Activated CD4-positive, alpha-beta T cell treated with anti-CD3 and anti-CD28 coated beads, Interleukin-2, amount 10 ng/mL, durations not matched to agents 24 days and 14 days (primary cell): ENCODE measurements at places on chromosomes 7 and 10.

DNA sequence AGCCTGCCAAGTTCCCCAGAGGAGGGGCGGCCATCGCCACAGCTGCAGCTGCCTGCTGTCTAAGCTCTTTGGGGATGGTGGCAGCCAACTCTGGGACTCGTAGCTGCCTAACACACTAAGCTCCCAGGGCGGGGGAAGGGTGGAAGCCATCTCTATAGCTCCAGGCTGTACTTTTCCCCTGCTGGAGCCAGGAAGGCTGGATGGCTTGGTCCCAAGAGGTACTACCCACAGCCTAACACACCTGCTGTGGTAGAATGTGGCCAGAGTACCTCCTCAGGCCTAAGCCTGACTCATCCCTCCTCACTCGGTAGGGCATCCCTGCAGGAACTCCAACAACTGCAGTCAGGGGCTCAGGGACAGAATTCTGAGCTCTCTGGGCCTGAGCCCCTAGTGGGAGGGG is 151.7 kb upstream of the TAC1 start:
- no peaks in the 10 kb centered on the region for H3K36me3 ChIP-seq
- H3K27ac ChIP-seq: no peak overlapping the region
- H3K4me1 ChIP-seq: no peaks in the 10 kb centered on the region
- no peaks in the 10 kb centered on the region for H3K27me3 ChIP-seq
- no peak overlapping the region for H3K4me3 ChIP-seq
- no peak for DNase-seq

GRCh38 chr10:13775786-13776775 is 189.3 kb downstream of the PRPF18 start:
- peaks cover 17% of the 10 kb centered on the region for H3K27me3 ChIP-seq
- H3K36me3 ChIP-seq: no peaks in the 10 kb centered on the region
- H3K27ac ChIP-seq: no peak overlapping the region
- no peaks in the 10 kb centered on the region for H3K4me1 ChIP-seq

- no peak overlapping the region for H3K4me3 ChIP-seq
- H3K27me3 ChIP-seq: no peaks in the 10 kb centered on the region
- peaks cover 60% of the 10 kb centered on the region for H3K4me1 ChIP-seq
- H3K36me3 ChIP-seq: peaks cover 2% of the 10 kb centered on the region
Measured at GRCh38 chr10:72252972-72253371, 20.8 kb upstream of the DDIT4 start.

GRCh38 chr10:31647861-31648260 is 280.8 kb downstream of the ARHGAP12 start:
- H3K4me3 ChIP-seq: no peak overlapping the region
- H3K4me1 ChIP-seq: no peaks in the 10 kb centered on the region
- no peak overlapping the region for H3K27ac ChIP-seq
- DNase-seq: no peak
- no peaks in the 10 kb centered on the region for H3K36me3 ChIP-seq
- H3K27me3 ChIP-seq: peaks cover 7% of the 10 kb centered on the region

DNA sequence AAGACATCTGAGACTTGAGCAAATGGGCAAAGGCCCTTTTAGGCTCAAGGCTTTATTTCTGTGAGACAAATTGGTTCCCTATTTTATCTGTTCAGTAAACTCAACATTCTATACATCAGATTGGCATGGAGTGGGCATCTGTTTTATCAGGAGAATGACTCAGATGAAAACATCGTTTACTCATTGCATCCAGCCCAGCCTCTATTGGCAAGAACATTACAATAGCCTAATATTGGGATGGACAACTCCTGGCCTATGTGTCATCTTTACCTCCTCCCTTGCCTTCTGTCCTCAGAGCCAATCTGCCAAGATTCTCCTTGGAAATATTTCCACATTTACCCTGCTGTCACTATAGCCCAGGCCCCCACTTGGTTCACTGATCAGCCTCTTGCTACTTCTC is 5.5 kb upstream of the BLNK start:
- no peak overlapping the region for H3K27ac ChIP-seq
- no peak overlapping the region for H3K4me3 ChIP-seq
- H3K36me3 ChIP-seq: no peaks in the 10 kb centered on the region
- peaks cover 10% of the 10 kb centered on the region for H3K27me3 ChIP-seq
- DNase-seq: no peak
